ENCODE measurements at places on chromosomes 16 and 17. TPM values are rescaled to one million over a fixed set of nuclear protein-coding genes. Genes with fewer than 3 reads are reported as not detected.

MGAT5B gene
- polyA plus RNA-seq: 0.07 TPM

OR2C1 gene
- polyA plus RNA-seq: not detected

CDRT15 gene
- polyA plus RNA-seq: not detected

COX6A2 gene
- polyA plus RNA-seq: 10,029 TPM

MT4 gene
- polyA plus RNA-seq: not detected

CRHR1 gene
- not detected for polyA plus RNA-seq

KCTD19 gene
- 0.19 TPM for polyA plus RNA-seq

Data from heart left ventricle (tissue), 16 donors.